ENCODE measurements at places on chromosomes 13 and 19.

GRCh38 chr19:3098515-3099346 is 4.6 kb downstream of the GNA11 start:
- DNase-seq: no peak

- DNase-seq: no peak
These were observed 4.6 kb upstream of the BST2 start for GRCh38 chr19:17409990-17410389.

GRCh38 chr19:47445937-47446402 is 25.7 kb downstream of the SLC8A2 start:
- peak; percentile 64 for DNase-seq

GRCh38 chr13:29532116-29532515 is 63.4 kb downstream of the SLC7A1 start:
- DNase-seq: no peak

DNA sequence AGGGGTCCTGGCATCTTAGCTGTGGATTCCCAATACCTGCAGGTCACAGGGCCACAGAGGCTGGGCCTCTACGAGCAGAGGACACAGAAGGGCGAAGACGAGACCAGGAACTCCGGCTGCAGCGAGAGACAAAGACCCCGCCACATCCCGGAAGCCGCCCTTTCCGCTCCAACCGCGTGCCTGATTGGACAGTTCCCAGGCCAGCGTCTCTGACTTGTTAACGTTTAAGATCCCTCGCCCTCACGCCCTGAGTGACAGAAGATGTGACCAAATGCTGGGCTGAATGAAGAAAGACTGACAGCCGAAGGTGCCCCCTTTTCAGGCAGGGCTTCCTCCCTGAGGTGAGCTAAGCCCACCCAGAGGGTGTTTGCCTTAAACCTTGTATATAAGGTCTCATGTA is at the start of gene ZNF98:
TSS of gene ZNF98 (minus strand) at position 136 of the 400 bp plus-strand sequence. CDS start at position 14, 122 bp downstream.
- DNase-seq: no peak

- DNase-seq: no peak
These were observed 237.4 kb downstream of the RGCC start for GRCh38 chr13:41694545-41695301.

DNA sequence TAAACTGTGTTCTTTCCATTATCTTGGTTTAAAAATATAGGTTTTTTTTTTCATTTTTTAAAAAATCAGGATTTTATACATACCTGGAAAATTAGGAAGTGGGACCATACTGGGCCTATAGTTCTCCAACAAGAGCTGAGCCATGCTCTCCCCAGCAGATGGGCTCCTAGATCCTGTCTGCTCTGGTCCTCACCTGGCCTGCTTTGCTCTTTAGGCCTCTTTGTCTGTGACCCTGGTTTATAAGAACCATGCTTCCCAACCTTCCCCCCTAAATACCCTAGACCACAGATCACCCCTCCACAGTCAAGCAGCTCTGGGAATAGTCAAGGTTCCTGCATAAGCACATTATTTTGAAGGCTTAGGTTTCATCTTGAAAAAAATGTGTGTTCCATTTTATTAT is 185.0 kb upstream of the TSHZ3 start:
- no peak for DNase-seq

DNA sequence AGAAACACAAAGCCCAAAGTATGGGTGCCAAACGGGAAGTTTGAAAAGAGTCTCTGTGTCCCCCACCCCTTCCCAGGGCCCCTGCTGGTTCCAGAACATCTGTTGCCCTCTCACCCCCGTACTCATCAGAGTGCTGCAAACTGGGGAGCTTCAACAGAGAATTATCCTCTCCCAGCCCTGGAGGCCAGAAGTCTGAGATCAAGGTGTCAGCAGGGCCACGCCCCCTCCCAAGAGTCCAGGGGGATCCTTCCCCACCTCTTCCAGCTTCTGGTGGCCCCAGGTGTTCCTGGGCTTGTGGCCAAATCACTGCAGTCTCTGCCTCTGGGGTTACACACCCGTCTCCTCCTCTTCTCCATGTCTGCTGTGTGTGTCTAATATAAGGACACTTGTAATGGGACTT is 183.4 kb downstream of the PTPRS start:
- DNase-seq: no peak

- no peak for DNase-seq
These were observed 350.9 kb upstream of the TMTC4 start for GRCh38 chr13:101025519-101025918.

GRCh38 chr13:24228852-24229458 is 68.4 kb downstream of the SPATA13 start:
- DNase-seq: peak; percentile 17

Measured in activated CD4-positive, alpha-beta T cell treated with anti-CD3 and anti-CD28 coated beads, Interleukin-2, amount 50 U/mL, for 1 hour (primary cell).